Uterus (tissue), 4 donors: ENCODE measurements at places on chromosomes 6 and 20. TPM values are rescaled to one million over a fixed set of nuclear protein-coding genes. Genes with fewer than 3 reads are reported as not detected.
A peak's percentile ranks its signal among the peaks of the same experiment; 100 is the strongest.

Gene MEI4
- not detected for total RNA-seq

Gene CLPSL1
- not detected for total RNA-seq

Gene RIMS1
- total RNA-seq, result 24.9 TPM

Gene SLC24A3
- 16.4 TPM for total RNA-seq

- H3K4me1 ChIP-seq, result no peaks in the 10 kb centered on the region
- DNase-seq, result no peak
- no peaks in the 10 kb centered on the region for H3K27me3 ChIP-seq
- no peak overlapping the region for H3K4me3 ChIP-seq
- no peaks in the 10 kb centered on the region for H3K36me3 ChIP-seq
- H3K27ac ChIP-seq, result no peak overlapping the region
These were observed 21.9 kb downstream of the SLC13A3 start for GRCh38 chr20:46629341-46629740.

GRCh38 chr6:51613558-51613957, 473.9 kb downstream of the PKHD1 start:
- H3K4me3 ChIP-seq, result no peak overlapping the region
- no peaks in the 10 kb centered on the region for H3K4me1 ChIP-seq
- no peaks in the 10 kb centered on the region for H3K27me3 ChIP-seq
- H3K27ac ChIP-seq, result no peak overlapping the region
- H3K36me3 ChIP-seq, result no peaks in the 10 kb centered on the region
- no peak for DNase-seq

- DNase-seq, result no peak
- no peaks in the 10 kb centered on the region for H3K4me1 ChIP-seq
- no peak overlapping the region for H3K27ac ChIP-seq
These were observed 97.3 kb upstream of the NHSL1 start for GRCh38 chr6:138596591-138596990.

GRCh38 chr20:2102585-2103460, 1.2 kb downstream of the STK35 start:
- H3K27me3 ChIP-seq, result no peaks in the 10 kb centered on the region
- H3K4me1 ChIP-seq, result no peaks in the 10 kb centered on the region
- H3K4me3 ChIP-seq, result peak overlapping the region; percentile 77
- H3K36me3 ChIP-seq, result no peaks in the 10 kb centered on the region
- H3K27ac ChIP-seq, result peak overlapping the region; percentile 99

DNA sequence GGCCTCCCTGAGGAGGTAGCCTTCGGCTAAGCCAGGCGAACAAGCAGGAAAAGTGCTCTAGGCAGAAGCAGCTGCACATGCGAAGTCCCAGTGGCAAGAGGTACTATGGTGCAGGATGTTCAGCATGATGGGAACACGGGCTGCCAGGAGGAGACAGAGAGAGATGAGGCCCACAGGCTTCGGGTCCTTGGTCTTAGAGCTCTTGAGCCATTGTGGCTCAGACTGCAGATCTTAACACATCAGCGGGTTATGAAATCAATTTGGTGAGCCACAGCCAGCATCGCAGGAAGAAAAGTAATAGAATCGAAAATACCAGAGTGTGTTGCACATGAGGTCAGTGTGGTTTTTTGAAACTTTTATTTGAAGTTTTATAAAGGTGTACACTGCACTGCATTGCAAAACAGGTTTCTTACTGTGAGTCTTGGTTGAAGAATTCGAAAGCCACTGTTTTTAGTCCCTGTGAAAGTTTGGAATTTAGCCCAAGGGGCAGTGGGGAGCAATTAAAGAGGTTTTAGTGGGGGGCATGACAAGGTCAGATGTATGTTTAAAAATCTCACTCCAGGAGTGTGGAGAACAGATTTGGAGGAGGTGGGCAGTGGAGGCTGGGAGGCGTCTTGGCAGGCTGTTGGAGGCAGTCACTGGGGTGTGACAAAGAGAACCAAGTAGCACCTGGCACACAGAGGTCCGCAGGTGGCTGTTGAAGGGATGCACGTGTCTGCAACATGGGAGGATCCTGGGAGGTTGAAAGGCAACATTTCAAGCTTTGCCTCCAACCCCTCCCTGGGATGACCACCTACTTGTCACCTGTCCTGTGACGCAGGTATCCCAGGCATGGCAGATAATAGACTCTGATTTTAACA, 69.3 kb downstream of the EYA2 start:
- no peaks in the 10 kb centered on the region for H3K36me3 ChIP-seq
- H3K4me1 ChIP-seq, result no peaks in the 10 kb centered on the region
- H3K27me3 ChIP-seq, result no peaks in the 10 kb centered on the region
- no peak overlapping the region for H3K4me3 ChIP-seq
- no peak for DNase-seq

- no peaks in the 10 kb centered on the region for H3K4me1 ChIP-seq
- H3K4me3 ChIP-seq, result no peak overlapping the region
- no peaks in the 10 kb centered on the region for H3K27me3 ChIP-seq
- no peaks in the 10 kb centered on the region for H3K36me3 ChIP-seq
- no peak overlapping the region for H3K27ac ChIP-seq
These were observed 171.9 kb downstream of the LMBRD1 start for GRCh38 chr6:69624944-69625343.

GRCh38 chr6:134908906-134909516, 40.9 kb downstream of the ALDH8A1 start:
- H3K4me1 ChIP-seq, result peaks cover 4% of the 10 kb centered on the region
- H3K4me3 ChIP-seq, result no peak overlapping the region
- H3K27ac ChIP-seq, result peak overlapping the region; percentile 73
- peak; percentile 89 for DNase-seq

DNA sequence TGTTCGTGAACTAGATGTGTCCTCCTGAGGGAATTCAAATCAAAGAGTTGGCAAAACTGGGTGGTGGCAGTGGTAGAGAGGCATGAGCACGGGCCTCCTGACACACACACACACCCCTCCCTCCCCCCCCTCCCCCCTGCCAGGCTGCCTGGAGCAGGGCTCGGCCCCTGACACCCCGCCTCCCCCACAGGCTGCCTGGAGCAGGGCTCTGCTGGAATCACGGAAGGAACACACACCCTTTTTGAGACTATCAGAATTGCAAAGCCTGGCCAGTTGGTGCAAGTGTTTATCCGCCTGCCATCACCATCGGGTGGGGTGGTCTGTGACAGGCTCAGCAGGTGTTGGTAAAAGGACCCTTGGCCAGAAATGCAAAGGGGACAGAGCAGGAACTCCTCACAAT, 59.0 kb downstream of the FAM120B start:
- no peaks in the 10 kb centered on the region for H3K4me1 ChIP-seq
- no peak for DNase-seq
- no peak overlapping the region for H3K27ac ChIP-seq
- no peak overlapping the region for H3K4me3 ChIP-seq
- no peaks in the 10 kb centered on the region for H3K36me3 ChIP-seq

DNA sequence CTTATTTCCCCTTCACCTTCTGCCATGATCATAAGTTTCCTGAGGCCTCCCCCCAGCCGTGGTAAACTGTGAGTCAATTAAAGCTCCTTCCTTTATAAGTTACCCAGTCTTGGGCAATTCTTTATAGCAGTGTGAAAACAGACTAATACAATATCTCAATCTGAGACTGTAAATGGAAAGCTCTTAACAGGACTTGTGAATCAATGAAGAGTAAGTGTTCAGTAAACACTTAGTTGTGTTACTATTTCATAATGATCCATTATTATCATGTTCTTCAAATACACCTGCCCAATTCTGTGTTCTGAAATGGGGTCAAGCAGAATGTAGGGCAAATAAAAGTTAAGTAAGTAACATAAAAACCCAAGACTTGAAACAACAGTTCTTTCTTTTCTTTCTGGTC, 266.2 kb downstream of the TENT5A start:
- H3K4me3 ChIP-seq, result no peak overlapping the region
- no peaks in the 10 kb centered on the region for H3K27me3 ChIP-seq
- H3K36me3 ChIP-seq, result no peaks in the 10 kb centered on the region
- no peak for DNase-seq

DNA sequence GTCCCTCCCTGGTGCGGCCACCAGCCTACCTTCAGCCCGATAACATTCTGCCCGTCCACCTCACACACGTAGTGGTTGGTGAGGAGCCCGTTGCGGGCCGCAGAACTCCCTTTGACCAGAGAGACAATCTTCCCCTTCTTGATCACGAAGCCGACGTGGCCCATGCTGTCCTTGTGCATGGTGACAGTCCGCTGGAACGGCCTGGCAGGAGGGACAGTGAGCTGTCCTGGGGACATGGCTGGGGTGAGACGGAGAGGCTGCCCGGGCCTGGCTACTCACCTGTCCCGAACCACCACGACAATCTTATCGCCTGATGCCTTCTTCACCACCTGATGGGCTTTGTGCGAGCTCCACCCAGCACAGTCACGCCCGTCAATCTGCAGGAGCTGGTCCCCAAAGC, 16.6 kb downstream of the SDCBP2 start:
- DNase-seq, result no peak
- no peak overlapping the region for H3K4me3 ChIP-seq
- no peak overlapping the region for H3K27ac ChIP-seq
- H3K4me1 ChIP-seq, result no peaks in the 10 kb centered on the region

GRCh38 chr6:20211941-20212391, 303 bp downstream of the MBOAT1 start:
- no peaks in the 10 kb centered on the region for H3K27me3 ChIP-seq
- no peak for DNase-seq
- H3K36me3 ChIP-seq, result no peaks in the 10 kb centered on the region
- H3K4me3 ChIP-seq, result peak overlapping the region; percentile 59

DNA sequence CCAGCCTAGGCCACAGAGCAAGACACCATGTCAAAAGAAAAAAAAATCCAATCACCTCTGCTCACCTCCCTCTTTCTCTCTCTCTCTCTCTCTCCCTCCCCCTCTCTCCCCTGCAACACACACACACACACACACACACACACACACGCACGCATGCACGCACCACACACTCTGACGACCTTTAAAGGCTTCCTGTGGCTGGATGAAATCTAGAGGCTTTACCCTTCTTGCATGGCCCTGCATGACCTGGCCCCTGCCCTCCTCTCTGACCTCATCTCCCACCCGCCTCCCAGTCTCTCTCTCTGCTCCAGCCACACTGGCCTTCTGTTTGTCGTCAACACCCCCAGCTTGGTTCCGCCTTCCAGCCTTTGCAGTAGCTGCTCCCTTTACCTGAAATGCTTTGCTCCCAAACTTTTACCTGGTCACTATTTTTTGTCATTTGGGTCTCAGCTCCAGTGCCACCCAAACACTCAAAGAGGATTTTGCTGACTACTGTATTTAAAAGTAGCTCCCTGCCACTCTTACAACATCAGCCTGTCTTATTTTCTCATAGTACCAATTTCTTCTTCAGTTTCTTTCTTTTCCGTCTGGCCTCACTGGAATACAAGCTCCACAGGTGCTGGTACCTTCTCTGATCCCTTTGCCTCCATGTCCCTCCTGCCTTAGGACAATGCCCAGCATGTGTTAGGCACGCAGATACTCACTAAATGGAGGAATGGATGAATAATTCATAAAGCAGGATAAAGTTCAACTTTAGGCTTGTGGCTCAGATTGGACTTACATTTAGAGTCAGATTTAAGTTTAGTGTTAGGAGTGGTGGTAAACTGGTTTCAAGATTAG, 4.3 kb upstream of the LTA start:
- no peak overlapping the region for H3K4me3 ChIP-seq
- H3K4me1 ChIP-seq, result no peaks in the 10 kb centered on the region
- no peak overlapping the region for H3K27ac ChIP-seq
- no peaks in the 10 kb centered on the region for H3K36me3 ChIP-seq

DNA sequence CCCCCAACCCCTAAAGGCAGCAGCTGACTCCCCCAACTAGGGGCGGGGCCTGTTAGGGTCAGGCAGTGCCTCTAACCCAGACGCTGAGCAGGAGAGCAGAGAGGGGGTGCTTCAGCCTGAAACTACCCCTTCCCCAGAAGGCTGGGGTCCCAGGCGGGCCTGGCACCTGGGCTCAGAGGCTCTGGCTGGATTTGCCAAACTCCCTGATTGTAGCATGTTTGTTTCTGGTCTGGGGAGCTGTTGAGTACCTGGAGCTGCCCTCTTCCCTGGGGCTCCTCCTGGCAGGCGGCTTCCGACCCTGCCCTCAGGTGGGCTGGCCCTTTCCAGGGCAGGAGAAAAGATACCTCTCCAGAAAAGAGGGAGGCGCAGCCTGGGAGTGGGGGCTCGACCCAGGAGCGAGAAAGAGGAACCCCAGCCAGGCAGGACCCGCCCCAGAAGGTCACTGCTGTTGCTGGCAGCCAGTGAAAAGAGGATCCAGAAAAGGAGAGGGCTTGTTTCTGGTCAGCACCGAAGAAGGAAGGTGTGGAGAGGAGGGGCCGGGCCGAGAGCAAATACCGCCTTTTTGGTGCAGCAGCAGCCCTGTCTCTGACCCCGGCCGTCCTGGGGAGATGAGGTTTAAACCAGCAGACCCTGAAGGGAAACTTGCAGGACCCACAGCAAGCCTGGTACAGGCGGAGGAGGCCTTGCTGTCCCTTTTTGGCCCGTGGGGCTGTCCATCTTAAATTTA, 810 bp upstream of the ABHD16B start:
- H3K27me3 ChIP-seq, result no peaks in the 10 kb centered on the region
- no peak overlapping the region for H3K4me3 ChIP-seq
- H3K36me3 ChIP-seq, result no peaks in the 10 kb centered on the region
- H3K4me1 ChIP-seq, result no peaks in the 10 kb centered on the region

GRCh38 chr6:87702589-87702945, 534 bp upstream of the AKIRIN2 start:
- H3K36me3 ChIP-seq, result no peaks in the 10 kb centered on the region
- DNase-seq, result no peak
- no peaks in the 10 kb centered on the region for H3K4me1 ChIP-seq
- no peaks in the 10 kb centered on the region for H3K27me3 ChIP-seq
- peak overlapping the region; percentile 86 for H3K4me3 ChIP-seq
- peak overlapping the region; percentile 98 for H3K27ac ChIP-seq

DNA sequence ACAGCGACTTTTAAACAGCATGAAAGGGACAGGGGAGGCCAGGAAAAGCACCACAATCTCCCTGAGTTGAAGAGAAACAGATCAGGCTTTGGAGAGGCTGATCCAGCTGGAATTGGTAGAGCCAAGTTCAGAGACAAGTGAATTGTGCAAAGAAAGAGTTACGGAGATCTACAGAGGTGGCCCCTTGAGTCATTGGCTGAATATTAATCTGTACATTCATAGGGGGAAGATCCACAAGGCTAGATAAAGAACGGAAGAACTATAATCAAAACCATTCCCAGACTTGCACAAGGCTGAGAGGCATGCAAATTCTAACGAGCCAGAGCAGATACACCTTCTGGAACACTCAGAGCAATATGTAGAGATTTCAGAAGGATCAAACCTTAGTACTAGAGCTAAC, 14.2 kb upstream of the FOXQ1 start:
- H3K4me1 ChIP-seq, result no peaks in the 10 kb centered on the region
- DNase-seq, result no peak
- no peaks in the 10 kb centered on the region for H3K27me3 ChIP-seq
- no peak overlapping the region for H3K4me3 ChIP-seq
- no peaks in the 10 kb centered on the region for H3K36me3 ChIP-seq

- no peak overlapping the region for H3K4me3 ChIP-seq
- H3K27ac ChIP-seq, result peak overlapping the region; percentile 60
- H3K4me1 ChIP-seq, result no peaks in the 10 kb centered on the region
- H3K36me3 ChIP-seq, result no peaks in the 10 kb centered on the region
- DNase-seq, result no peak
These were observed 35.0 kb downstream of the FAM50B start for GRCh38 chr6:3884007-3884745.

- no peak overlapping the region for H3K27ac ChIP-seq
- H3K27me3 ChIP-seq, result no peaks in the 10 kb centered on the region
- H3K4me1 ChIP-seq, result no peaks in the 10 kb centered on the region
- H3K4me3 ChIP-seq, result no peak overlapping the region
- no peak for DNase-seq
- no peaks in the 10 kb centered on the region for H3K36me3 ChIP-seq
These were observed 190.8 kb upstream of the NOX3 start for GRCh38 chr6:155646443-155646842.
